ENCODE measurements at places on chromosomes 2 and 18.

DNA sequence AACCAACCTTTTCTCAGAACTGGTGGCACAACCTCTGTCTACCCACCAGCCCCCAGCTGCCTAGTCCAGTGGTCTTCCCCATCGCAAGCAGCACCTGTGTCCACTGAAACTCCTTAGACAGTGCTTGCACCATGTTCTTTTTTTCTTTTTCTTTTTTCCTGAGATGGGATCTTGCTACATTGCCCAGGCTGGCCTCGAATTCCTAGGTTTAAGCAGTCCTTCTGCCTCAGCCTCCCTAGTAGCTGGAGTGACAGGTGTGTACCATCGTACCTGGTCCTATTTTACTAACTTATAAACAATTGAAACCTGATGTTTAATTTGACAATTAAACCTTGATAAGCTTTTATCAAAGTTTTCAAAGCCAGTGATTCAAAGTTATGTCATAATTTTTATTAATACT is 30.8 kb downstream of the SANBR start:
- DNase-seq, result no peak

- no peak for DNase-seq
These were observed 232.6 kb upstream of the PXDN start for GRCh38 chr2:1976728-1977416.

GRCh38 chr2:26723991-26724750 is 31.6 kb downstream of the KCNK3 start:
- no peak for DNase-seq

DNA sequence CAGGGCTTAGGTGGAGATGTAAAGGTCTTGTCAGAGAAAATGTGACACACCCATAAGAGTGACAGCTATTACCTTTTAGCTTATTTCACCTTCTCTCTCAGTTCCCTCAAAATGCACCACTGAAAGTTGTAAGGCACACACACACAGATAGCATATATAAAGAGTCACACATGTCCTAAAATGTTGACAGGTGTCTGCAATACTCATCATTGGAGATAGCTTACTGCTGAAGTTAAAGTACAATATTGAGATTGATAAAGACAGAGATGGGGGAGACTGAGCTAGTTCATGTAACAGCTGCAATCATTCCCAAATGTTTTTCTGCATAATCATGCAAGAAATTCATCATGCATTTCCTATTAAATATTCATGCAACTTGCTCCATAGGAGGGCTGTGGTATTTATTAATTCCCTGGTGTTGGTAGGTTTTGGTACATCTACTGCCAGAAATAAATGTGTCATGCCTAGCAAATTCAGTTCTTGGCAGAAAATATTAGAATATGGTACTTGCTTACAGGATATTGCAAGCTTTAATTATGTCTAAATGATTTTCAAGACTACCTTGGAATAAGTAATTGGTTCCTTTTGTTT is 118.8 kb upstream of the RBMS1 start:
- DNase-seq, result no peak

DNA sequence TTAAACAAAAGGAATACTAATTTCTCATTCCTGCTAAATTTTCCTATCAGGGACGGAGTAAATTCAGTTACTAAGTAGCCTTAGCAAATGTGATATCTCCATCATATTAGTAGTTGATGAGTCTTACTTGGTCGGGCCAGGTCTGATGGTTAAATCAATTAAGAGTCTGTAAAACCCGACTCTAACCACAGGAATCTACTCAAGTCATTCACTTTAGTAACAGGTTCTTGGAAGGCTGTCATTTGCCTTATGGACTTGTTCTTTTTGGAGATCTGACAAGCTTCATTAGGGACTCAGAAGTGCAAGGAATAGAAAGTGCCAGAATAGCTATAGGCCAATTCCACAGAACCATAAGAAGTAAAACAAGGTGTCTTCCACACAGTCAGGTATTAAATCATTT is 119.0 kb downstream of the GCA start:
- no peak for DNase-seq

GRCh38 chr2:74290466-74291217 is 52.6 kb downstream of the SLC4A5 start:
- no peak for DNase-seq

DNA sequence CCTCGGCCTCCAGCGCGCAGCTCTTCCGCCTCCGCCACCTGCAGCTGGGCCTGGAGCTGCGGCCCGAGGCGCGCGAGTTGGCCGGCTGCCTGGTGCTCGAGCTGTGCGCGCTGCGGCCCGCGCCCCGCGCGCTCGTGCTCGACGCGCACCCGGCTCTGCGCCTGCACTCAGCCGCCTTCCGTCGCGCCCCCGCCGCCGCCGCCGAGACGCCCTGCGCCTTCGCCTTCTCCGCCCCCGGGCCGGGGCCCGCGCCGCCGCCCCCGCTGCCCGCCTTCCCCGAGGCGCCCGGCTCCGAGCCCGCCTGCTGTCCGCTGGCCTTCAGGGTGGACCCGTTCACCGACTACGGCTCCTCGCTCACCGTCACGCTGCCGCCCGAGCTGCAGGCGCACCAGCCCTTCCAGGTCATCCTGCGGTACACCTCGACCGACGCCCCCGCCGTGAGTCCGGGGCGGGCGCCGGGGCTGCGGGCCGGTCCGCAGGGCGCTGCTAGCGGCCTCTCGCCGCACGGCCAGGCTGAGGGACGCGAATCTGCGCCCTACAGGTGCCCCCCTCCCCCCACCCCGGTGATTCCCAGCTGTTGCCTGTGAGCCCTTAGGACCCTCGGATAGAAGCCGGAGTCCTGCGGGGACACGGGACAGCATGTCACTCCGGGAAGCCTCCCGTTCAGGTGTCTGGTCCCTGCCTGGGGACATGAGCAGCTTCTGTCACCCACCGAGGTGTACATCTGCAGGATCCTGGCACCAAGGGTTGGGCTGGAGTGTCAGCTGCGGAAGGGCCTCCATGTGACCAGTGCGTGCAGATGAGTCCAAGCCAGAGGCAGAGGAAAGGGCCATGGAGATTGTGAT is 616 bp downstream of the RNPEPL1 start:
- DNase-seq, result no peak

GRCh38 chr2:232982926-232983668 is 30.0 kb downstream of the NGEF start:
- DNase-seq, result no peak

DNA sequence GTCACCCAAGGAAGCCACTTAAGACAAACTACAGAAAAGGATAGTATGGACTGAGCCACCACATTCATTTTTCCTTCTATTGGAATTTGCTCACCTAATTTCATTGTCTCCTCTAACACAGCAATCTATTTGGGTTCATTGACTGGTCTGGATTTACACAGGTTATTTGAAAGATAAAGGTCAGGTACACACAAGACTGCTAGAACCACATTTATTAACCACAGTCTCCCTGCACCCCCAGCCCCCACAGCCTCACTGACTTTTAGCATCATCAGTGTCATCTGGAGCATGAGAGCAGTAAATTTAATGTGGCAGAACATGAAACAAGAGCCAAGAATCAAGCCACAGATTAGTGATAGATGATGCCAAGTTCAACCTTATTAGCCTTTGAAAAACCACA is 226.9 kb upstream of the GYPC start:
- DNase-seq, result no peak

GRCh38 chr2:144166743-144167142 is 353.2 kb downstream of the ZEB2 start:
- no peak for DNase-seq

- no peak for DNase-seq
These were observed 221.9 kb upstream of the SIX3 start for GRCh38 chr2:44719562-44719961.

GRCh38 chr2:196365923-196366322 is 194.5 kb upstream of the STK17B start:
- DNase-seq, result no peak

DNA sequence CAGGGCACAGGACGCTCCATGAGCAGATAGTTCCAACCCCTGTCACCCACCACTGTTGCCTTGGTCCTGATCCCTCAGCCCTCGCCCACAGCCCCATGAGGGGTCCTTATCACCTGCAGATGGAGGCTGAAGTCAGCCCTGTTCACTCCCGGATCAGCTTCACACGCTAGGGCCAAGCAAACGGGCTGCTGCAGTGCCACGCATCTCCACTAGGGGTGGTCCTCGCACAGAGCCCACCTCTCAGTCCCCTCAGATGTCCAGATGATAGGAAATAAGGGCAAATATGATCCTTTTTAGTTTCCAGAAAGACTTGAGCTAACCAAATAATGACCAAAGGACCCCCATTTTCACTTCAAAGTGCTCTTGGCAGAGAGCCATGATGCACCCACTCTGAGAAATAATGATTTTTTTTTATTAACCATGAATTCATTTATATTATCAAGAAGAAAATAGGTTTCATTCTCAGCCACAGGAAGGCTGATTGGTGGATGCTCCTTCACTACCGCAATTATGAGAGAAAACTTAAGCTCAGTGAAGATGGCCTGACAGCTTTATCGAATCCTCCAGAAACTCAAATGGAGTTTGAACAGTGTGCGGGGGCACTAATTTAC is 71.9 kb upstream of the KLHL29 start:
- no peak for DNase-seq

DNA sequence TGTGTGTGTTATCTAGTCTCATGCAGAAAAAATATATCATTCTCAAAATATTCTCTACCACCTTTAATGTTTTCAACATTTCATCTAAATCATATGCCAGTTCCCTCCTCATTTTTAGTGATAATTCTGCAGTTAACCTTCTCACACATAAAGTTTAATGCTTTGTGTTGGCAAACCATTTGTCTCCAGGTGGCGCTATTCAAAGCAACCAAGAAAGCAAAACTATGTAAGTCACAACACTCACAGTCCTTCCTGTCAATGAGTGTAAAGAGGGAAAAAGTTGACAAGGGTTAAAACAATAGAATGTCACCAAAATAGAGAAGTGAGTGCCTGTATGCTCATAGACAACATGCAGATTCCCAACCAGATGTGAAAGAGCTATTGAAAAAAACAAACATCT is 961.6 kb upstream of the LRRTM1 start:
- no peak for DNase-seq

- no peak for DNase-seq
These were observed 230.8 kb downstream of the SEPTIN10 start for GRCh38 chr2:109382951-109383350.

- no peak for DNase-seq
These were observed 32.9 kb downstream of the FAP start for GRCh38 chr2:162210385-162210784.

- DNase-seq, result no peak
These were observed 5.4 kb downstream of the SNORC start for GRCh38 chr2:232875256-232876121.

DNA sequence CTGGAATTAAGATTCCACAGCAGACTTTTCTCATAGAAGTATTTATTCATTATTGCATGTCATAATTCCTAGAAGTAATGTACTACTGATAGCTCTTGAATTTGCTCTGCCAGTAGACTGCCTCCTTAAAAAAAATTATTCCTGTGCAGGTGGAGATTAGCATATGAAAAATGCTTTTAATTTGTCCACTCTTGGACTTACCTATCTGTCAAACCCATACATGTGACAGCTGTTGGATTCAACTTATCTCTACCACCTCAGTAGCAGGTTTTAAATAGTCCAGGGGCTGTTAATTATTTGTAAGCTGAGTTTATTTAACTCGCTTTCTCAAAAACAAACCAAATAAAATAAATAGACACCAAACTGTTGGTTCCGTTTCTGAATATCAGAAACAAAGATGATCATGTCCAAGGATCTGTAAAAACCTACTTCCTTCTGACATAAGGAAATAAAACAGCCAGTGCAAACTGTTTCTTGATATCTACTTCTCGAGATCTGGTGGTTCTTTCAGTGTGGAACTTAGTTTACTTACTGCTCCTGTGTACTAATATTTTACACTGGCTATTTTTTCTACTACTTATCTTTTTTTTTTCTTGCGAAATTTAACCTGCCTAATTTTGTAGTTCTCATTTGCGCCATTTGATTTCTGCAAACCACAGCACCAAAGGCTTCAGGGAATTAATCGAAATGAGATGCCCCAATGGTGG is 44.2 kb downstream of the ZEB2 start:
- DNase-seq, result no peak

DNA sequence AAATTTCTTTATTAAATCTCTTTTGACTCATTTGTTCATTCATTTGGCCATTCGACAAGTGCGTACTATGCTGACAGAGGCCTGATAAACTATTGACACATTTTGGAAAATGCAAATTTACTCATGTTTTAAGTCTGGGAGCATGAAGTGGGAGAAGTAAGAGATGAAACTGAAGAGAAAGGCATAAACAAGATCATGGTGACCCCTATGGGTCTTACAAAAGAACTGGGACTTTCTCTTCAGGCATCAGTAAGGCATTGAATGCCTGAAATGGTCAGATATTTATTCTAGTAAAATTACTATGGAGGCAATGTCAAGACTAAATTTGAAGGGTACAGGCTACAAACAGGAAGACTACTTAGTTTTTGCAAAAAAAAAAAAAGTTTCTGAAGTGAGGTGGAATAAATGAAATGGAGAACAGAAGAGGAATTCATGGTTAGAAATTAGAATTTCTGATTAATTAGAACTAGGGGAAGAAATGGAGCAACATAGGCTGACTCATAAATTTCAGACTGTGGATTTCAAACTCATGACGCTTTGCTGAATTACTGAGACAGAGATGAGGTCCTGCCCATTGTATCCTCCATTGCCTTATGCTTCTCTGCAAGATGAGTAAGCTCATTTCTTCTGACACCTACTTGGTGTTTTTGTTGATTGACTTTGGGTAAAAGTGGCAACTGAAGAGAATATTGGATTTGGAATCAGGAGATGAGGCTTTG is 32.7 kb downstream of the VSNL1 start:
- no peak for DNase-seq

- DNase-seq, result no peak
These were observed 60.8 kb downstream of the LIMS1 start for GRCh38 chr2:108594982-108595464.

- no peak for DNase-seq
These were observed 167.8 kb upstream of the FOSL2 start for GRCh38 chr2:28224648-28225472.
